Stimulated activated CD4-positive, alpha-beta T cell treated with anti-CD3 and anti-CD28 coated beads, Interleukin-15, amount 100 ng/mL, for 24 hours (primary cell): ENCODE measurements at places on chromosomes 4 and X.

- no peak for DNase-seq
Observed at GRCh38 chr4:10963241-10963640, 278.7 kb upstream of the CLNK start.

DNA sequence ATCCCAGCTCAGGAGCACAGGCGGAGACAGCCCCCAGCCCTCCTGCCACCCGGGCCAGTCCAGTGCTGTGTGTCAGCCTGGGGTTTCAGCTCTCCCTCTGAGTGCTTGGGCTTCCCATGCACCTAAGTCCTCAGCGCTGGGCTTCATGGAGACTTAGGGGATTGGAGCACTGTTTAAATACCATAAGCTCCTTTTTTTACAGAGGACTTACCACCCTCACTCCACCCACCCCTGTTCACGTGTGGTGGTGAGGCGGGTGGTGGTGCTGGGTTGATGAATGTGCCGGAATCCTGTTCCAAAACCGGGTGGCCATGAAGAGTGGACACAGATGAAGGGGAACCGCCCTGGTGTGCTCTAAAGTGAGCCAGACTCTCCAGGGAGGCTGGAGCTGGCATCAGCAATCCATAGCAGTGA is 66.9 kb downstream of the PSAPL1 start:
- DNase-seq = no peak

DNA sequence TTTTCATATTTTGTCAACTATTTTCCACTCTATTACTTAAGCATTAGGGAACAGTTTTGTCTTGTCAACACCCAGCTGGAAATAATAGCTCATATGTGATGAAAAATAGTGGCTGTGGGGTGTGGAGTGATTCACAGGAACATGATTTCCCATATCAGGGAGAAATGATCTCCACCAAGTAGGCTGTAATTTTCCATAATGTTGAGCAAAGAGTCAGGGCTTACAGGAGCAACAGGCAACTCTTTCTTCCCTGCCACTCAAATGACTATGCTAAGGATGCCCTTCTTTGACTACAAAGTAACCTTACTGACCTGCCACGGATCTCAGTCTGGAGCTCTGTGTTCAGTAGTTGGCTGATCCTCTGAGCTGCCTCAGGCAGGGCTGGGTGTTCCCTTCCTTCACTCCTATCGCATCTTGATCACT is 90.0 kb upstream of the GATB start:
- DNase-seq = no peak

DNA sequence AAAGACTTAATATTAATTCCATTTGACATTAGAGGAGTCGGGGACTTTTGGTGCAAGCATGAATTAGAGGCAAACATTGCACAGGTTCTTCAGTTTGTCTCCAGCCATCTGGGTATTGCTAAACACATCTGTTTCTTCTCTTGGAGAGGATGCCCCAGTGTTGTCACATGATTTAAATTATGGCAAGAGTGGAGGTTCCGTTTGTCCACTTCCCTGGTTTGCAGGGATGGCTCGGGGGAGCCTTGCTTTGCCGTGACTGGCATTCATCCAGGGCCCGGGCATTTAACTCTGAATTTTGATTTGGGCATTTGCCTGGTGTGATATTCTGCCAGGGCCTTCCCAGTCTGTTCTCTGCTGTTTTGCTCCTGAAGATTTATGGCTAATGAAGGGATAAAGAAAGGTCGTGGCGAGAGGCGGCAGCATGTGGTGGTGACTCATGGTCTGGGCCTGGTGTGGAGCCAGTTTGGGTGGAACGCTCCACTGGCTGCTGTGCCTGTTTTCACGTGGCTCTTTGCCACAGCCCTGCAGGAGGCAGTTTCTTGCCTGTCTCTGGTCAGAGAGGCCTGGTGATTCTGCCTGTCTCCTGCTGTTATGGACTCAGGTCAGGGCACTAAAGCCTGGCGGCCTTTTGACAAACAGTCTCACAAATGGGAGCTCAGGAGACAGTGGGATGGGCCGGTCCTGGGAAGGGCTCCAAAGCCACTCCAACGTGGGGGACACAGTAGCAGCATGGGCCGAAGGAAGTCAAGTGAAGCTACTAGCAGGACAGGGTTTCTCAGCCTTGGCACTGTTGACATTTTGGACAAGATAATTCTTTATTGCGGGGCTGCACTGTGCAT is 99.4 kb upstream of the PGRMC2 start:
- DNase-seq = no peak

- no peak for DNase-seq
Observed at GRCh38 chr4:9899306-9900055, 118.0 kb downstream of the DRD5 start.

DNA sequence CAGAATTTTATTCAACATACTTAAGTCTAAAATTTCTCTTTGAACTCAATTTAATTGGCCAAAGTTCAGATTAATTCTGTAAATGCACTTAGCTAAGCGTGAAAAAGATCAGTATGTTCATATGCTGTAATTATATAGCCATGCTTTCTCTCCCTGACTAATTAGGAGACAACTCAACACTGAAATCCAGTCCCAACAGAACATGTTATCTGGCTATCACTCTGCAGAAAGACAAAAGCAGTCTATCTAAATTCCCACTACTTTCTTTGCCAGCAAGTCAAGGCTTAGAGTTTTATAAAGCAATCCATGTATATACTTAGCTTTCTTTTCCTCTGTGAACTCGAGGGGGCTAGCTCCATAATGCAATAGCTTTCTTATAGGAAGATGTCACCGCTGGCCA is 16.0 kb upstream of the USP46 start:
- no peak for DNase-seq

- no peak for DNase-seq
Observed at GRCh38 chr4:185437809-185438208, 12.0 kb upstream of the UFSP2 start.

DNA sequence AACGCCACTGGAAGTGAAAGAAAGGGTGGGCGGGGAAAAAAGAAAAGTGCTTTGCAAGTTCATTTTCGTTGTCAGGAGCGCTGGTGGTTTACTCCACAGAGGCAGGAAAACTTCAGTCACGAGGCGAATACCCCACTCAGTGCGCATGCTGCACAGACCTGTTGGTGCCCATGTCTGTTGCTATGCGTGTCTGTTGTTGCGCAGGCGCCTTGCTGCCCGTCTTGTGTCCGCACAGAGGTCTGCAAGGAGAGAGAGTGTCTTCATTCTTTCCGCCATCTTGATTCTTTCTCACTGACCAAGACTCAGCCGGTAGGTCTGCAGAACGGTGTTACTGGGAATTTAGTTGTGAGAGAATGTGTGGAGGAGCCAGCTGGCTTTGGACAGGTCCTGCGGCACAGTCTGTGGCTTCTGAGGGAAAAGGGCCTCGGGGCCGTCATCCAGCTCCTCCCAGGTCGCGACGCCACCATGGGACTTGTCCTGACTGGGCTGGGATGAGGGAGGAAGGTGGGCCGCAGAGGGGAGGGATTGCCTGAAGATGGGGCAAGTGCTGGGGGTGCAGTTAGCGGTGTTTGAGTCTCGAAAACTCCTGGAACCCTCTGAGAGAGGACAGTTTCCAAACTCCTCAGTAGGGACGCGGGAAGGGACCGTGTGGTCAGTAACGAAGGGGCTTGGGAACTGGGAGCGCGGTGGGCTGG is at the start of gene PAGE2:
TSS of gene PAGE2 (plus strand) at position 224 of the 695 bp plus-strand sequence. CDS start 1,003 bp downstream, outside the sequence.
- DNase-seq = no peak

- DNase-seq = no peak
Observed at GRCh38 chrX:121823406-121823805, 776.0 kb downstream of the GLUD2 start.

- no peak for DNase-seq
Observed at GRCh38 chrX:120408168-120408567, 46.3 kb downstream of the ATP1B4 start.

DNA sequence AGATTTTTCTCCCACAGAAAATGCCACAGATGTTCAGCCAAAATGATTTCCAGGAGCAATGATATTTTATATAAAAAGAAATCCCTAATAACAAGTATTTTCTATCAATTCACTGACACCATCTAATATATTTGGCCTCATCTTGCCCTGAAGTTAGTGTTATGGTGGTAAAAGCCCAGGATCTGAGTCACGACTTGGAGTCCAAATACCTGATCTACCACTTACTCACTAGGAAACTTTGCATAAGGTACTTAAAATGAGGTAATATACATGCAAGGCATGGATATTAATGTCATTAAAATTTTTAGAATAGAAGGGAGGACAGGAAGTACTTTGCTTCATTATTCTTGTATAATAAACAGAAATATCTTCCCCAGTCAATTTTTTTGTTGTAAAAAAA is 16.3 kb downstream of the PPP3CA start:
- no peak for DNase-seq

- DNase-seq = no peak
Observed at GRCh38 chr4:33780952-33781791, 2463.1 kb downstream of the ARAP2 start.

- DNase-seq = no peak
Observed at GRCh38 chrX:13864264-13864663, 47.4 kb upstream of the GPM6B start.

GRCh38 chr4:67593741-67594175 is 35.2 kb downstream of the STAP1 start:
- DNase-seq = no peak
